ENCODE measurements at places on chromosomes 2 and 18. TPM values are rescaled to one million over a fixed set of nuclear protein-coding genes. Genes with fewer than 3 reads are reported as not detected.

- no peak for DNase-seq
These were observed 277.3 kb downstream of the PTPRM start for GRCh38 chr18:7844418-7844817.

GRCh38 chr18:58103339-58103985 is 59.4 kb downstream of the NEDD4L start:
- no peak for DNase-seq

EMX1 gene
- total RNA-seq = not detected

DNA sequence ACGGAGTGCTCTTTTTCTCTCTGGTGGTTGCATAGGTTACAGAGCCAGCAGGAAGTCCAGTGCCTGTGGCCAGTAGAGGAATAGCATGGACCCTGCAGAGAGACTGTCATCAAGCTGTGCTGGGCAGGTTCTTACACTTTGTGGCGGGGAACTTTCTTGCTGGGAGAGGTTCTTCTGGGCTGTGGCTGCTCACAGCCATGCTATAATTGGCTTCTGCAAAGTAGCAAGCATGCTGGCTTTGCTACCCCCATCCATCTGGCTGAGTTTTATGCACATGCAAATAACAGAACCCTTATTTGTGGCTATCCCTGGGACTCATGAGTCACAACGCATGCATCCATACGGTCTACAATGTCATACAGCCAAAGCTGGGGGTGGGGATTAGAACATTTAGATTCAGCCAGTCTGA is 68.9 kb downstream of the PLCL1 start:
- DNase-seq = no peak

- no peak for DNase-seq
These were observed 86.4 kb downstream of the OSR1 start for GRCh38 chr2:19272039-19272438.

- DNase-seq = no peak
These were observed 7.3 kb upstream of the CRYBA2 start for GRCh38 chr2:219000569-219000960.

DNA sequence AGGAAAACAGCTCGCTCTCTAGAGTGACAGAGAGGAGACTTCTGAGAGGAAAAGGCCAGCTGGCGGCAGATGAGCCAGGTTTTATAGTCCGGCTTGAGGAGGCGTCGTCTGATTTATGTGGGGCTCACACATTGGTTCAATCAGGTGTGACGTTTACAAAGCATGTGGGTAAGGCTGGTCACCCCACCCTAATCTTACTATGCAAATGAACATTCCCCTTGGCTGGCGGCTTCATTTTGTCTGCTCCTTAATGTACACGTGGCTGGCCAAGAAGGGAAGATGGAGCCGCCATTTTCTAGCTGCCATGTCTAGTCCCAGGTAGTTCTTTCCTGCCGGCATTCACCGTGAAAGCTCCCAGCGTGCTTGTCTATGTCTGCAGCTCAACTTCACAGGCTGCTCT is 299.1 kb upstream of the SPRED2 start:
- DNase-seq = no peak

- no peak for DNase-seq
These were observed 3.4 kb upstream of the OXER1 start for GRCh38 chr2:42767080-42767898.

DNA sequence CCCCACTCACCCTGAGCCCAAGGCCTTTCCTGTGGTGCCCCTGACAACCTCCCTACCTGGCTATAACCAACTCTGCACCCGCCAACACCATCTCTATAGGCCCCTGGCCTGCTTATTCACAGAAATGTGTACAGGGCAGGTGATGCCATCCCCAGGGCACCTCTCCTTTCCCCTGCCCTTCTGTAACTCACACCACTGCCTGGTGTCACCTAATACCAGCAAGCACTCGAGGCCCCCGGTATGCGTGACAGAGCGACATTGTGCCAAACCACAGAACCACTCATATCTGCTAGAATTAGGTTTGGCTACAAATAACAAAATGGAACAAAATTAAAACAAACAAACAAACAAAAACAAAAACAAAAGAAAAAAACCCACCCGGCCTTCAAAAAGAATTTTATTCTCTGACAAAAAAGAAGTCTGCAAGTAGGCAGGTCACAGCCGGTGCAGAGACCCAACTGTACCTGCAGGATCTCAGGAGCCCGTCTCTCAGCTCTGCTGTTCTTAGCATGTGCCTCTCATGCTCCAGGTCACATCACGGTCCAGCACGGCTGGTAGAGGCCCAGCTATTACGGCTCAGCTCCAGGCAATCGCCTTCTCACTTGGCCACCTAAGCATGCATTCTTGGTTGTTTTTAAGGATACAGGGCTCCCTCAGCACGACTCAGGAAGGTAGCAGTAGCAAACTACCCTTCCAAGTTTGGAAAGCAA is 51.4 kb downstream of the FAM178B start:
- no peak for DNase-seq

OXER1 gene
- 1.5 TPM for total RNA-seq

DNA sequence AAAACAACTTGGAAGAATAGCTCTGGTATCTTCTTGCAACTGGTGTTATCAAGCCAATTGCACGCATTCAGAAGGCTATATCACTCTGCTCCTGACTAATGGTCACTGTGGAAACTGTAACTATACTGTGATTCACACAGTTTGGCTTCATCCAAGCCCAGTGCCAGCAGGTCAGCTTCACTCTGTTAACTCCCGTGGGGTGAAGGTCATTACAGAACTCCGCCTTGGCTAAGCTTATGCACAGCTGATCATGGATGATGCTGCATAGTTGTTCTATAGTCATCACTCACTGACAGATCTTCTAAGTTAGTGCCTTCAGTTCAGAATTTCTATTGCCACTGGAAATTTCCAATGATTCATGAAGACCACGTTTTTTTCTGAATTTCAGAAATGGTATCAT is 497.2 kb upstream of the NETO1 start:
- no peak for DNase-seq

DNA sequence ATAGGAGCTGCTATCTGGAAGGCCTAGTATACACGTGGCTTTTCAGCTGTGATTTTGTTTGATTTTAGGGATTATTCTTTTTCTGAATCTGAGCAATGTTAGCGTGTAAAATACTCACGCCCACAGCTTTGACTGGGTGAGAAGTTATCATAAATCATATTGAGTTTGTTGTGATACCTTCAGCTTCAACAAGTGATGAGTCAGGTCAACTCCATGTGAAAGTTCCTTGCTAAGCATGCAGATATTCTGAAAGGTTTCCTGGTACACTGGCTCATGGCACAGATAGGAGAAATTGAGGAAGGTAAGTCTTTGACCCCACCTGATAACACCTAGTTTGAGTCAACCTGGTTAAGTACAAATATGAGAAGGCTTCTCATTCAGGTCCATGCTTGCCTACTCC is at the start of gene GKN1:
TSS of gene GKN1 (plus strand) at position 386 of the 400 bp plus-strand sequence. CDS start 42 bp downstream, outside the sequence.
- no peak for DNase-seq

DNA sequence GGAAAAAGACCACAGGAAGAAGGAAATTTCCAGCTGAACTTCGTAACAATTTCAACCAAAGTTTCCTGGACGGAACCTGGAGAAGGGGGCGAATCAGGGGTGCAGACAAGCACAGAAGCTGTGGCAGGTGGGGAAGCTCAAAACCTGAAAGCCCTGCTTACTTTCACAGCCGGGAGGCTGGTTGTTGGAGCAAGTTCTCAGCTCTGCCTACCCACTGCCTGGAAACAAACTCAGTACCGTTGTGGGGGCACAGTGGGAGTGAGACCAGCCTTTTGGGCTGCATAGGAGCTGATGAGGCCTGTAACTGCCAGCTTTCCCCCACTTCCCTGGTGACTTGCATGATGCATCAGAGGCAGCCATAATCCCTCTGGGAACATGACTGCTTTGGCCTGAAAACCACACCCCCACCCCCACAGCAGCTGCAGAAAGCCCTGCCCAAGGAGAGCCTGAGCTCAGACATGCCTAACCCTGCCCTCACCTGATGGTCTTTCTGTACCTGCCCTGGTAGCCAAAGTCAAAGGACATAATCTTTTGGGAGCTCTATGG is 207.0 kb upstream of the VWC2L start:
- no peak for DNase-seq

FTCDNL1 gene
- 1.8 TPM for total RNA-seq

HNRNPLL gene
- total RNA-seq = 50.8 TPM

FSHR gene
- total RNA-seq = not detected

ITGA6 gene
- total RNA-seq = 547 TPM

GRCh38 chr2:171289991-171290390 is 129.3 kb upstream of the TLK1 start:
- DNase-seq = no peak

SP140L gene
- total RNA-seq = 14.3 TPM

DNA sequence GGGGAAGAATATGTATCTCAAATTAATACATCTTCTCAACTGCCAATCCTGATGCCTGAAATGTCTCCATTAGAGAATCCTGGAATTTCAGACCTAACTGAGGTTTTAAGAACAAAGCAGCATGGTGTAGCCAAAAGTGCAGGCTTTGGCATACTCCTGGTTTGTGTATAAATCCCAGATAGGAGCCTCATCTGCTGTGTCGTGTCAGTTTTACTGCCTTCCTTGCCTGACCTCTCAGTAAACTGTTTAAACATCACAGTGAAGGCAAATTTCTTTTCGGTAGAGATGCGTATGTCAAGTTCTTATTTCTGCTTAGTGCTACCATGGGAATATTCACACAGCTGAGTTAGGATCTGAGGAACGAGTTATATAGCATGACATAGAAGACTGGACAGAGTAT is 7.3 kb downstream of the SCG2 start:
- DNase-seq = no peak

RBM45 gene
- total RNA-seq = 20.3 TPM

- no peak for DNase-seq
These were observed 29.4 kb upstream of the FRZB start for GRCh38 chr2:182895798-182896197.

DNA sequence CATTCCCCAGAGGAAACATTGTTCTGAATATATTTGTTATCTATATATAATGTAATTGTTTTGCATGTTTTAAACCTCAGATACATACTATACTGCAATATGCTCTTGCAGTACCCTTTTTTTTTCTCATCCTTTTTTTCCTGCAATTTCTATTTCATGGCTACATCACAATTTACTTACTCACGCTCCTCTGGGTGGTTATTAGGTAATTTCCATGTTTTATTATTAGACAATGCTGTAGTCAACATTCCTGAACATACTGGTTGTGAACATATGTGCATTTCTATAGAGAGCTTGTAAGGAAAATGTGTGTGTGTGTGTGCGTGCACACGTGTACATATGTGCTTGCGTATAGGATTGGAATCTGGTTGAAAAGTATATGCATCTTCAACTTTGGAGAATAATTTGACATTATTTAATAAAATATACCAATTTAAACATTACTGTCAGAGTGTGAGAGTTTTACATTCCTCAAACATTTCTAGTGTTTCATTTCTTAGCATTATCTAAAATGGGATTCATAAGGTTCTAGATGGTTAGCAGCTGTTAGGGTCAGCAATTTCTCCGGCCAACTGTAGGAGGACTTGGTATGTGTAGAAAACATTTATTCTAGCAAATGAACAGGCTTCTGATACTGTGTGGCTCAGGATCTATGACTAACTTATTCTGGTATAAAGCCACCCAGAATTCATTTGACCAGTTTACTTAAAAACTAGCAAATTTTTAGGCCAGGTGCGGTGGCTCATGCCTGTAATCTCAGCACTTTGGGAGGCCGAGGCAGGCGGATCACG is 22.4 kb downstream of the NCOA1 start:
- no peak for DNase-seq

- peak; percentile 5 for DNase-seq
These were observed 766 bp downstream of the MFF start for GRCh38 chr2:227325839-227326195.

- no peak for DNase-seq
These were observed 456.2 kb upstream of the TCF4 start for GRCh38 chr18:56044239-56044638.

BCL2 gene
- 64.8 TPM for total RNA-seq

CD207 gene
- not detected for total RNA-seq

GRCh38 chr2:128682266-128682665 is 363.6 kb upstream of the HS6ST1 start:
- DNase-seq = no peak

ALMS1 gene
- total RNA-seq = 57.3 TPM

ADAM23 gene
- total RNA-seq = 6.9 TPM

DNA sequence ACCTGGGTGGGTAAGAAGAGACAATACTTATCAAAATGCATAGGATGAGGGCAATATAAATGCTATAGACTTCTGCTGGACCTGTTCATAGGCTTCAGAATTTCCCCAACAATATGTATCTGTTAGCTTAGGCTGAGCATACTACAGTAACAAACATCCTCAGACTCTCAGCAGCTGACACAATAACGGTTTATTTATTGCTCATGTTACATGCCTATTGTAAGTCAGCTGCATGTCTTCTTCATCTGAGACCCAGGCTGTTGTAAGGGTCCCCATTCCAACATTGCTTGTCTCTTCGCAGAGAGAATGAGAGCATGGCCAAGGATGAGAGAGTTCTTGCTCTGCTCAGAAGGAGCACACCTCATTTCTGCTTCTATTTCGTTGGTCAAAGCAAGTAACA is 150.7 kb downstream of the TMEM200C start:
- no peak for DNase-seq

ALK gene
- total RNA-seq = 0.90 TPM

SIX3 gene
- not detected for total RNA-seq

Data from tibial nerve (tissue), 4 donors.